ENCODE measurements at places on chromosomes 5 and 9. TPM values are rescaled to one million over a fixed set of nuclear protein-coding genes. Genes with fewer than 3 reads are reported as not detected.

SPRY4 gene
- 4.5 TPM for total RNA-seq

TMEM174 gene
- not detected for total RNA-seq

SPINK4 gene
- not detected for total RNA-seq

CDKN2A gene
- total RNA-seq = 10.8 TPM

BOD1 gene
- 93.7 TPM for total RNA-seq

NDUFS6 gene
- total RNA-seq = 31.8 TPM

S100Z gene
- not detected for total RNA-seq
